ENCODE measurements at places on chromosomes 16 and 17.
A peak's percentile ranks its signal among the peaks of the same experiment; 100 is the strongest.

GRCh38 chr17:29359777-29360176 lies 30.4 kb upstream of the TAOK1 start:
- DNase-seq: no peak

DNA sequence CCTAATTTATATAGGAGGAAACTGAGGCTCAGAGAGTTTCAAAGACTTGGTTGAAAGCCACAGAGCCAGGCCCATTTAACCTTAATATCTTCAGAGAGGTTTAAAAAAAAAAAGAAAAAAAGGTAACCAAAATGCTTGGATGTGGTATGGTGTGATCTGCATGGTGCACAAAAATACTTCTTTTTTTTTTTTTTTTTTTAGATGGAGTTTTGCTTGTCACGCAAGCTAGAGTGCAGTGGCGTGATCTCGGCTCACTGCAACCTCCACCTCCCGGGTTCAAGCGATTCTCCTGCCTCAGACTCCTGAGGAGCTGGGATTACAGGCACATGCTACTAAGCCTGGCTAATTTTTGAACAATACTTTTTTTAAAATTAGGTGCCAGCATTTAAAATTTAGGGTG lies 101.8 kb downstream of the XYLT1 start:
- DNase-seq: no peak

- DNase-seq: no peak
Observed at GRCh38 chr17:31856750-31857149, 2.3 kb downstream of the COPRS start.

DNA sequence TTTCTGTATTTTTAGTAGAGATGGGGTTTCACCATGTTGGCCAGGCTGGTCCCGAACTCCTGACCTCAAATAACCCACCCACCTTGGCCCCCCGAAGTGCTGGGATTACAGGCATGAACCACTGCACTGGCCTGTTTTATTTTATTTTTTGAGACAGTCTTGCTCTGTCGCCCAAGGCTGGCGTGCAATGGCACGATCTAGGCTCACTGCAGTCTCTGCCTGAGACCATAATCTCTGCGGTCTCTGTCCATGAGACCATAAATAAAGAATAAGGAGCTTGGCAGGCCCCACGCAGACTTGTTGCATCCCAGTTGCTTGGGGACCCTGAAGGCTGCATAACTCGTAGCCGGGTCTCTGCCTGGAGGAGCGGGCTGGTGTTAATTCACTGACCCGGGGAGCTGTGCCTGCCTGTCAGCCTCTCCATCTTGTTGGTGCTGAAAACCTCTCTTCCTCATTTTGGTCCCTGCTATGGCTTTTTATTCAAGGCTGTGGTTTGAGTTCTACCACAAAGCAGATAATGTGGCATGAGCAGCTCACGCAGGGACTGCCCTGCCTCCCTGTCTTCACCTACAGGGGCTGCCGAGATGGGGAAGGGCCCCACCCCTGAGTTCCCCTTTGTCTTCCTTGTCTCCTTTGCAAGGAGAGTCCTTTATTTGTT lies 82.1 kb downstream of the MSI2 start:
- DNase-seq: no peak

DNA sequence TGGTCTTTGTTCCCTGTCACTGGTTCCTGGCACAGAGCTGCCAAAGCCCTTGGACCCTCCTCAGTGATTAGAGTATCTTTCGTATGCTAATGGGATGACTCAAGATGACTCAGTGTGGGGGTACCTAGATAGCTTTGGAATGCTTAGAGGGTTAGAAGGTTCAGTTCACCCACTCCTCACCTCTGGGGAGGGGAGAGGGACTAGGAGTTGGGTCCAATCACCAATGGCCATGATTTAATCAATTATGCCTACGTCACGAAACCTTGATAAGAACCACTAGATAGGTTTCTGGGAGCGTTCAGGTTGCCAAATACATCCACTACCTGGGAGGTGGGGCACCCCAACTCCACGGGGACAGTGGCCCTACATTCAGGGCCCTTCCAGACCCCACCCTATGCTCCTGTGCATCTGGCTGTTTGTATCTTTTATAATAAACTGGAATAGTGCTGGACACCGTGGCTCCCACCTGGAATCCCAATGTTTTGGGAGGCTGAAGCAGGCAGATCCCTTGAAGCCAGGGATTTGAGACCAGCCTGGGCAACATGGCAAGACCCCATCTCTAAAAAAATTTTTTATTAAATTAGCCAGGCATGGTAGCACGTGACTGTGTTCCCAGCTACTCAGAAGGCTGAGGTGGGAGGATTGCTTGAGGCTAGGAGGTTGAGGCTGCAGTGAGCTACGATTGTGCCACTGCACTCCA lies 29.2 kb upstream of the LITAF start:
- DNase-seq: no peak

GRCh38 chr17:68441070-68441770 lies 16.1 kb downstream of the WIPI1 start:
- no peak for DNase-seq

GRCh38 chr16:978403-978802 lies 3.2 kb upstream of the SOX8 start:
- no peak for DNase-seq

DNA sequence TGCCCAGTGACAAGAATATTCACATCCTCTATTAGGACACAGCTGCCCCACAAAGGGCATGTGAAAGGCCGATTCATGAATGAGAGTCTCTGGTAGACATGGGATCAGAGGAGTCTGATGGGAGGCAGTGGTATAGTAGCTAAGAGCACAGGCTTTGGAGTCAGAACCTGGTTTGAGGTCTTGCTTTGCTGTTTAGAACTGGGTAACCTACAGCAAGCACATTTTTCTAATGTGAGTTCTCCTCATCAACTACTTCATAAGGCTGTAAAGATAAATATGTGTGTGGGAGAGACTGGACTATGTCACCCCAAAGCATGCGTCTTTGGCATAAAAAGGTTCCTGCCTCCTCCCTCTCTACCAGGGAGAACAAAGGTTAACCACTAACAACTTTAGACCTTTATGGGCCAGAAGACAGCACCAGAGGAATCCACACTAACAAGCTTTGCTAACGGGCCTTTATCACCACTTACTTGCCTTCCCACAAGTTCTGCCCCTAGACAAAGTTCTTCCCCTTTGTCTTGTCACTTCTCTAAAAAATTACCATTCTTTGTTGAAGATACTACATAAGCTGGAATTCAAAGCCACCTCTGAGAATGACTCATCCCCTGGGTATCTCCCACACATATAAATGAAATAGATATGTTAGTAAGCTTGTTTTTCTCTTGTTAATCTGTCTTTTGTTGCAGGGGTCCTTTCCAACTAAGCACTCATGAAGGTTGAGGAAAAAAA lies 21.1 kb downstream of the CDR2 start:
- DNase-seq: peak; percentile 85

DNA sequence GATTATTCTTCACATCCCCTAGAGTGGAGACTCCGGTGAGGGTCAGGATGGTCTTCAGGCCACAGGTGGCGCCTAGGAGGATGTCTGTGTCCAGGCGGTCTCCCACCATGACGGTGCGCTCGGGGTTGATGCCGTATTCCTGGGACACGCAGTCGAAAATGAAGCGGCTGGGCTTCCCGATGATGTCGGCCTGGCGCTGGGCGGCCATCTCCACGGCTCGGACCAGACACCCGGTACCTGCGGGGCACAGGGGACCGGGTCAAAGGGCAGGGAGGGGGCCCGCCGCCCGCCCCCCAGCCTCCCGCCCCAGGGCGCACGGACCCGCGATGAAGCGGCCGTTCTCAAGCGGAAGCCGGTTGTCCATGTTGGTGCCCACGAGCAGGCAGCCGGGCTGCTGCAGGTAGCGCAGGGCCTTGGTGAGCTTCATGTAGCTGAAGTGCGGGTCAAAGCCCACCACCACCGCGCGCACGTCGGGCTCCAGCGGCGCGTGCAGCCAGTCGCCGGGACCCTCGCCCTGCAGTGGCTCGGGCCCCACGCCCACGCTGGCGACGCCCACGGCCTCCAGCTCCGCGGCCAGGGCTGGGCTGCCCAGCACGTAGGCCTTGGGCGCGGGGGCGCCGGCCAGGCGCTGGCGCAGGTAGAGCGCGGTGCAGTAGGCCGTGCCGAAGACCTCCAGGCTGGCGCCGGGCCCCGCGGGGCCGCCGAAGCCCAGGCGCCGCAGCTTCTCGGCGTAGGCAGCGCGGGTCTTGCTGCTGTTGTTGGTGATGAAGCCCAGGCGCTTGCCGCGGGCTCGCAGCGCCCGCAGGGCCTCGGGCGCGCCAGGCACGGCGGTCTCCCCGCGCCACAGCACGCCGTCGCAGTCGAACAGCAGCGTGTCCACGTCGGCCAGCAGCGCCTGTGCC lies 572 bp downstream of the PGP start:
- DNase-seq: no peak

GRCh38 chr16:19680881-19681340 lies 37.1 kb downstream of the KNOP1 start:
- no peak for DNase-seq

Data from GM04503 (cell line).